ENCODE measurements at places on chromosomes 13 and 19.

GRCh38 chr19:13840305-13841085 is 36.4 kb upstream of the NANOS3 start:
- peak; percentile 34 for DNase-seq

DNA sequence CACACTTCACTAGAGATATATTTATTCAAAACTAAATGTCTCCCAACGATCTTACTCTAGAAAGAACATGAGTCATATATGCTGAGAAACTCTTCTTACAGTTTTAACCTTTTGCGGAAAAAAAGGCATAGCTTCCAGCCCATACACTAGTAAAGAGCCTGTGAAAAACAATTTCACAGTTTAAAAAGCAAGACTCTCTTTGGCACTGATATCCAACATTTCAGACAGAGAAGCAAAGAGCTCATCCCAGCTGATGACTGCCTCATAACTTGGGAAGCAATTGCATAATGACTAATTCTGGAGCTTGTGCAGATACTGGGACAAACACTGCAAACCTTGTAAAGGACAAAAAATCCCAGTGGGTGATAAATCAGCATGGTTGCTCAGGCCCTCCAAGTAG is 88.0 kb downstream of the ENOX1 start:
- DNase-seq = peak; percentile 61

GRCh38 chr19:32397671-32398101 is 7.9 kb upstream of the DPY19L3 start:
- DNase-seq = peak; percentile 82

DNA sequence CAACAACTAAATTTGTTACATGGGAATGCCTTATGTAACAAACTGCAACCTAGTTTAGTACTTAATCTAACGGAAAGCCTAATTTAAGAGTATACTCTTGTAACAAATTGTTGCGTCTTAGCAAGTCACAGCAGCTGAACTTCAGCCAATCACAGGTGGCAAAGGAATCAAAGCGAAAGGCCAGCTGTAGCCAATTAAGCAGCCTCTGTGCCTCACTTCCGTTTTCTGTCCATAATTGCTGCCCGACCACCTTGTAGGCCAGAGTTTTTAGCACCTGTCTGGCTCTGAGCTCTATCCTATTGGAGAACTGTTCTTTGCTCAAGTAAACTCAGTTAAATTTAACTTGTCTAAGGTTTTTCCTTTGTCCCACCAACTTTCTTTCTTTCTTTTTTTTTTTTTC is 18.1 kb upstream of the HSPH1 start:
- DNase-seq = no peak

GRCh38 chr13:24218977-24219376 is 58.5 kb downstream of the SPATA13 start:
- DNase-seq = peak; percentile 49

GRCh38 chr13:59672445-59672844 is 491.3 kb downstream of the DIAPH3 start:
- DNase-seq = no peak

DNA sequence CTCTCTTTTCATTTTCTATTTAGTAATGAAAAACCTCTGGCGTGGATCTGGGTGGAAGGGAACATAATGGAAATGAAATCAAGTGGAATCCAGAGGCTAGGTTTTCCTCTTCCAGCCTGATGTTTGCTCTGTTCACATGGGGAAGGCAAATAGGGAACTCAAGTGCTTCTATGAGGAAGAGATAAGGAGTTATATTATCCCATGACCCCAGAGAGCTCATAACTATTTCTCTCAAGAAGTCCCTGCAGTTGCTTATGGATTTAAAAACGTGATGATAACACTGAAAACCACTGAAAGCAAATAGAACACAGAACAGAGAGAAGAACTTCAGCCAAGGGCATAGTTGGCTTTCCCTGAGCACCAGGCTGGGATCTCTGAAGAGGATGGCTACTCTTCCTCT is 157.8 kb downstream of the B3GLCT start:
- DNase-seq = no peak

DNA sequence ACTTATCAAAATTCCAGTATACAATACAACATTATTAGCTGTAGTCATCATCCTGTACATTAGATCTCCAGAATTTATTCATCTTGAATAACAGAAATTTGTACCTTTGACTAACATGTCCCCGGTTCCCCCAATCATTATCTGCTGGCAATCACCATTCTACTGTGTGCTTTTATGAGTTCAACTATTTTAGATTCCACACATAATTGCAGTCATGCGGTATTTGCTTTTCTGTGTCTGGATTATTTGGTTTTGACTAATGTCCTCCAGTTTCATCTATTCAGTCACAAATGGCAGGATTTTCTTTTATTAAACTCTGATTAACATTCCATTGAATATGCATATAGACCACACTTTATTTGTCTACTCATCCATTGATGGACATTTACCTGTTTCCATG is 530.7 kb upstream of the SLITRK1 start:
- DNase-seq = no peak

DNA sequence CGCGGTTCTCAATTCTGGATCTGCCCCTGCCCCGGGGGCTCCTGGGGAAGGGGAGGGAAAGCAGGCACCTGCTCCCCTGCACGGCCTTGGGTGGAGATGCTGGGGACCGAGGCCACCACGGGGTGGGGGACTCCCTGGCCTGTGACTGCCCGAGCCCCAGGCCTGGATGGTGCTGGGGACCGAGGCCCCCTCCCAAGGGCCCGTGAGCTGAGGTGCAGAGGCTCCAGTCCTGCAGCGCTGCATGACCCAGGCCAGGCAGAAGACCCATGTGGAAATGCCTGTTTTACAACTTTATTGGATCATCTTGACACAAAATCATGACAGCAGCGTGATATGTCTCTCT is 4.0 kb downstream of the IZUMO4 start:
- DNase-seq = no peak

DNA sequence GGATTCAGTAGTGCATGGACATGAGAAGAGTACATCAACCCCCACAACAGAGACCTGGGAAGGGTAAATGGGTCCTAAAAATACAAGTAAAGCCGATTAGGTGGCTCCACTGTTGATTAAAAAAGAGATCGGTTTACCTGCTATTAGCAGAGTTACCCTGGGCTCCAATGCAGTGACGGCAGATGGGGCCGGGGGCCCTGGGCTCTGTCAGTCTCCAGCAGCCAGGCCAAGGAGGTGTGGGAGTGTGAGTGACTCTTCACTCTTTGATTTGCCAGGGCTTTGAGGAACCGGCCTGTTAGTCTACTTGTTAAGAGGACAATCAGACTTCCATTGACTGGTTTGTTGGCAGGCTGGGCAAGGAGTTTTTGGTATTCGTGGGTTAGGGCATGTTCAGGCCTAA is 1368.7 kb downstream of the UQCRFS1 start:
- DNase-seq = no peak

GRCh38 chr19:17109962-17110598 is 34.5 kb downstream of the MYO9B start:
- no peak for DNase-seq

DNA sequence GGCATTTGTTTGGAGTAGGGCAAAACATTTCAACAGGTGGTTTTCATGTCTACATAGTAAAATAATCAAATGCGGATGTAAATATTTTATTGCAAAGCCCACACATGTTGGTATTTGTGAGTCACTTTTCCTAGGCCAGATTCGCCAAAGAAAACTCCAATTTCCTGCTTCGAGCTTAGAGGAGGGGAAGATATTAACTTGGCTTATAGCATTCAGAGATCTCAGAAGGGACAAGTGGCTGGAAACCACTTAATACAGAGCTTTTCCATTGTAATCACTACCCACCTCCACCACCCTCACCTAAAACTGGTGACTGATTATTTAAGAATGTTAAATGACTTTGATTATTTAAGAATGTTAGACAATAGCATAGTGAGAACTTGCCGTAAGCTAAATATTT is 530.6 kb upstream of the SPRY2 start:
- DNase-seq = peak; percentile 4

GRCh38 chr13:83919775-83920174 is 37.5 kb upstream of the SLITRK1 start:
- no peak for DNase-seq

DNA sequence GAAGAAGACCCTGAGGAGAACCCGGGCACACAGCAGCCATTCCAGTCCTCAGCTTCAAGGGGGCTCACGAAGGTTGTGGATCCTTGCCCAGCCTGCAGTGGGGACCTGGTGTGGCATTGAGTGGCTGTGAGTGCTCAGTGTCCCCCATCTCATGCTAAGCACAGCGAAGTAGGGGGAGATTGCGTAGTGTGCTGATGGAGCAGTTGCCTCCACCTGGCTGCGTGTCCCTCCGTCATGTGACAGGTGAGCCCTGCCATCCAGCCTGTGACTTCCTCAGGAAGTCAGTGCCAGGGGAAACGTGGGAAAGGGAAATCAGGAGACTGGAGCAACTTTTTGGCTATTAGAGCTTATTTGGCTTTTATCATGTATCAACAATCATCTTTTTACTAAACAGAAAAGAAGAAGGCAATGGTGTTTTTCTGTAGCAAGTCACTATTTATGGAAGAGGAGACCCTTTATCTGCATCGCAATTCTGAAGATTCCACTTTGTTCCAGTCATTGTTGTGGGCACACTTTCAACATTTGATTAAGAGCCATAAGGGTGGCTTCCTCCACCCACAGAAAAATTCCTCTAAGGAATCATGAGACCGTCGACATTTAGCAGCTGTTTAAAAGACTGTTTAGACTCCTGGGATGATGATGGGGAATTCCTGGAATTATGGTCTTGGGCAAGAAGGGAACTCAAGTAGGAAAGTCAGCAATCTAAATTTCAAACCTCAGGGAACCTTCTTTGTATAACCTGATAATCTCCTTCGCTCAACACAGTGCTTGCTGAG is 126.8 kb upstream of the SPATA13 start:
- peak; percentile 98 for DNase-seq

DNA sequence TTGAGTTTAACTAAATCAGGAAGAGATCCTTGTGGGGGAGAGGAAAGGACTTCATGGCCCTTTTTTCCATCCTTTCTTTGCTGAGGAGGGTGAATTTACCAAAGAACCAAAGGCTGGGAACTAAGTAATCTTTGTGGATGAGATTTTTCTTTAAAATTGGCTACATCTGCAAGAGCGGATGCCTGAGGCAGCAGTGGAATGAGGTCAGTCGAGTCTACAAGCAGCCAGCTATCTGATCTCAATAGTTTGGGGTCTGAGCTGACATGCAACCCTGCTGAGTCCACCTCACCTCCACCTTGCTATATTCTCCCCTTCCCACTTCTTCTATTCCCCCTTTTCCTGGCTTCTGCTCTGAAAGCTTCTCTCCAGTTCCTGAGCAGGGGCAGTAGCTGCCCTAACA is 3.6 kb upstream of the DNAJC15 start:
- peak; percentile 37 for DNase-seq

GRCh38 chr19:50341091-50341564 is 12.0 kb upstream of the KCNC3 start:
- DNase-seq = no peak

DNA sequence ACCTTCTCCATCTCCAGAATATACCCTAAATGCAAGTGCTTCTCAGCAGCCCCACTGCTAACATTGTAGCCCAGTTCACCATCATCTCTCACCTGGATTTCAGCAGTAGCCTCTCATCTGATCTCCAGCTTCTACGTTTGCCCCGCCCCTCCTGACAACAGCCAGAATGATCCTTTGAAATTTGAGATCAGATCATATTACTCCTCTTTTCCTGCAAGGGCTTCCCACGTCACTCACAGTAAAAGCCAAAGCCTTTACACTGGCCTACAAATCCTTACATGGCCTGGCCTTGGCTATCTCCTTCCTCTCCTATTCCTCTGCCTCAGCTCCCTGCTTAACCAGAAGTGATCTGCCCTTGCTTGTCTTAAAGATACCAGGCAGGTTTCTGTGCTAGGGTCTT is 94.3 kb upstream of the NBEA start:
- no peak for DNase-seq

DNA sequence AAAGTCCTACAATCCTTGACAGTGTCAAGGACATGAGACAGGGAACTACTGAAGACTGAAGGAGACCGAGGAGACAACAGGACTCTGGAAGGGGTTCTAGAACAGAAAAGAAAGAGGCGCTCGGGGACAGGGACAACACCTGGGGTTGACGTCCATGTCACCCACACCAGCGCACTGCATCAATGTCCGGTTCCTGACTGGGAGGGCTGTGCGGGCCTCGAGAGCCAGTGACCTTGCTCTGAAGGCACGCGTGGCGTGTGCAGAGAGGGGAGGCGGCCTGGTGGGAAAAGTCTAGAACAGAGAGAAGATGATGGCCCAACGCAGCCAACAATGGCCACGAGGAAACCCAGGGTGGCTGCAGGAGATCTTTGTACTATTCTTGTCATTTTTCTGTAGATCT is 5.7 kb downstream of the CARS2 start:
- DNase-seq = no peak

DNA sequence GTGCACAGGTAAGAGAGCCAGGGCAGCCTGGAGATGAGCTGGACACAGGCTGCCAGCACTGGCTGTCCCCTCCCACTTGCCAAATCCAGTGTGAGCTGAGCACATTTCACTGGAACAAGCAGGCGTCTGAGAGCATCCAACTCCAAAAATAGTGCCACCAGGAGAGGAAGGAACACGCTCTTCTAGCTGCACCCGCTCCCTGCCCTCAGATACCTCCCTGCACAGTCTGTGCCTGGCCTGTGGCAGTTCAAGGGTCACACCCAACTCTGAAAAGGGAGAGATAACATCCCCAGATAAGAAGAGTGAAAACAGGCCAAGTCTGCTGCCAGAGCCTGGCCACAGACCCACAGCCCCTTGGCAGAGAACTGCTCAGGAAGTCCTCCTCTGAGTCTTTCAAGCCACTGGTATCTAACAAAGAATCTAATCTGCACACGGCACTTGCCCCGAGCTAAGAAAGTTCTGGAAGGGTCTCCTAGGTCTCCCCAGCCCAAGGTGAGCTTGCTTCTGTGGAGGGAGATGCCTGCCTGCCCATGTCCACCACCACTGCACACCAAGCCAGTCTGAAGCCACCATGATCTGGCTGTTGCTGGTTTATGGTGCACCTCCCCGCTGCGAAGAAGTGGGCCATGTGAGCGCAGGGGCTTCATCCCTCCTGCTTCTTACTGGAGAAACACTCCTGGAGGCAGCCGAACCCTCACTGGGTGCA is 14.7 kb downstream of the ELL start:
- peak; percentile 56 for DNase-seq

- DNase-seq = no peak
Measured at GRCh38 chr13:42049454-42049813, 986 bp downstream of the DGKH start.

- DNase-seq = no peak
Measured at GRCh38 chr13:50998326-50998725, 88.7 kb downstream of the RNASEH2B start.

DNA sequence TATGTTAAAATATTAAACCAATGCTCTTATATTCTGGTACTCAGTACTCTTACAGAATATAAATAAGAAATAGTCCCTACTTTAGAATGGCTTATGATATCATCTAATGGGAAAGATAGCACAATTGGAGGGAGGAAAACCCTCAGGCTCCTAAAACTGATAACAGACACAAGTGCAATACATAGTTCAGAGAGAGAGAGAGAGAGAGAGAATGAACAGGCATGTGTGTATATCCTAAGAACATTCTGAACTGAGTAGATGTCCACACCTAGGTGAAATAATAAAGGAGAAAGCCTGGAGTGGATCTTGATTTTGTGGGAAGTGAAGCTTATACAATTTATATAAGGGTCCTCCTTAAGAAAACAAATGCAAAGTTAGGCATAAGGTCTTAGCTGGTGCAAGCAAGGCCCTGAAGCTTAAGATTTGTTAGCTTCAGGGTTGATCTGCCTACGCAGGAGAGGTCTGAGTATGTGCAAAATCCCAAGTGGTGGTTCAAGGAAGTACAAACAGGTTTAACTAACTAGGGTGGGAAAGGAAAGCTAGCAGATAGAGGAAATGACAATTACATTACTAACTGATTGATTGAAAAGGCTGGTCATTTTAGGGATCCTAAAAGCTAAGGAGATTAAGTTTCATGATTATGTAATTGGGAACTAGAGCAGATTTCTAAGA is 53.3 kb downstream of the SOX21 start:
- DNase-seq = no peak
